Stimulated activated CD4-positive, alpha-beta T cell treated with anti-CD3 and anti-CD28 coated beads, Interleukin-4, amount 100 ng/mL, for 48 hours (primary cell): ENCODE measurements at places on chromosomes 6 and 20.

GRCh38 chr6:34030831-34031624 is 114.9 kb downstream of the GRM4 start:
- no peak for DNase-seq

DNA sequence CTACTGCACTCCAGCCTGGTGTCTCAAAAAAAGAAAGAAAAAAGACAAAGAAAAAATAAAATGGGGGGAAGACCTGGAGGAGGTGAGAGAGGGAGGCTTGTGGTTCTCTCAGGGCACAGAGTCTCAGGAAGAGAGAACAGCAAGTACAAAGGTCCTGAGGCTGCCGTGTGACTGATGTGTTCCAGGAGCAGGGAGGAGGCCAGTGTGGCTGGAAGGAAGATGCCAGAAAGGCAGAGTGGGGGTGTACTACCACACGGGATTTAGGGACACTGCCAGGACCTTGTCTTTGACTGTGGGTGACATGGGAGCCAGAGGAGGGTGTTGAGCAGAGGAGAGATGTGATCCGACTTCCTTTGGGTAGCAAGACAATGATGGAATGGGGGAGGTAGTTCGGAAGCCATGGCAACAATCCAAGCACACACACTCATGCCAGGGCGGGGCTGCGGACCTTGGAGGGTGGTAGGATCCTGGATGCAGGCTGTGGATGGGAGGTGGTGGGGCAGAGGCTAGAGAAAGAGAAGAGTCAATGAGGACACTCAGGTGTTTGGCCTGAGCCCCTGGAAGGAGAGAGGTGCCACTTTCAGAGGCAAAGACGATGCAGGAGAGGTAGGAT is 136.4 kb upstream of the PTPN1 start:
- no peak for DNase-seq

GRCh38 chr6:4164456-4164855 is 29.1 kb upstream of the ECI2 start:
- no peak for DNase-seq

DNA sequence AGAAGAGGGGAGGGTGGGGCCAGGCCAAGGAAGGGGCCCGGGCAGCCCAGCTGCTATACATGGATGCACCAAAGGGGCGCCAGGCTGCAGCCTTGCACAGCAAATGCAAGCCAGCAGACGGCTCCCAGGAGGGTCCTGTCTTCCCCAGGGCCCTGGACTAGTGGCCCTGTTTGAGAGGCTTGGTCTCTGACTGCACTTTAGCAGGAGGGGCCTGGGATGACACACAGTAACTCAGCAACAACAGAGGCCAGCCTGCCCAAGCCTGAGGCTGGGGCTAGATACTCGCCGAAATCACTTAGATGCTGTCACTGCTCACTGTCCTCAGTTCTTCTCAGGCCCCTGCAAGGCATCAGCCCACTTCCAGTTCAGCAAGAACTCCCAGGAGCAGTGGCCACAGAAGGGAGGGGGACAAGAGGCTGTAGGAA is 73.5 kb downstream of the TRAM2 start:
- DNase-seq = no peak

DNA sequence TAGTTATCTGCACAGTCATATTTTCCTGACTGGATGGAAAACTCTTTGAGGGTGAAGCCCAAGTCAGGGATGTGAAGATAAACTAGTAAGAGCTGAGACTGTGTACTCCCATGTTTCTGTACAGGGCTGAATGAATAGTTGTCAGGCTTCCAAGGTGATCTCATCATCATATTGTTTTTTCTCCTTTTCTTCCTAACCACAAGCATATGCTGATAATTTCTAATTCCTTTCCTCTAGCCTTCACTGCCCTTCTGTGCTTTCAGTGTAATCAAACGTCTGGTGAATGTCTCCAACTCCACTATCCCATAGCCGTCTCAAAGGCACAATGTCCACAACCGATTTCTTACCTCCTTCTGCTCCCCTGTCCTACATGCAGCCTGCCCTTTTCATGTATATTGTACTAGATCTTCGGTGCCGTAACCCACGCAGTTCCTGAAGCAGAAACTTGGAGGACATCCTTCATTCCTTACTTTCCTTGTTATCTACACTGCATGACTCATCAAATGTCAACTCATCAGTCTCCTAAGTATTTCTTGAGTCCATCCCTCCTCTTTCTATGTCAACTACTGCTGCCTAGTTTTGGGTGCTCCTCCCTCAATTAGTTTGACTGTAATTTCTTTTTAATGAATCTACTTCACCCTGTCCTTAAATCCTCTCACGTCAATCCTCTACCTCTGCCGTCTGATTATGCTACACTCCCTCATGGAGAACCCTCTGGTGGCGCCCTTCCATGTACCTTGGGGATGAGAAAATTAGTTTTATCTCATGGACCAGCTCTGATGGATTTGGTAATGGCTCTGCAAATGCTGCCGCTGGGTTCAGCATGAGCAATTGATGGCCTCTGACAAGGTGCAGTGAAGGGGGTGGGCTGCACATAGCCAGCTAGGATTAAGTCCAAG is 21.9 kb downstream of the NCOA7 start:
- no peak for DNase-seq

- no peak for DNase-seq
Observed at GRCh38 chr6:96246563-96246962, 230.8 kb downstream of the FUT9 start.

- peak; percentile 41 for DNase-seq
Observed at GRCh38 chr6:41039060-41039998, at the start of gene UNC5CL. Gene UNC5CL (minus strand): TSS chr6:41039221. CDS start chr6:41035074, 4,147 bp downstream.

- DNase-seq = no peak
Observed at GRCh38 chr6:122063076-122063475, 336.4 kb upstream of the HSF2 start.

DNA sequence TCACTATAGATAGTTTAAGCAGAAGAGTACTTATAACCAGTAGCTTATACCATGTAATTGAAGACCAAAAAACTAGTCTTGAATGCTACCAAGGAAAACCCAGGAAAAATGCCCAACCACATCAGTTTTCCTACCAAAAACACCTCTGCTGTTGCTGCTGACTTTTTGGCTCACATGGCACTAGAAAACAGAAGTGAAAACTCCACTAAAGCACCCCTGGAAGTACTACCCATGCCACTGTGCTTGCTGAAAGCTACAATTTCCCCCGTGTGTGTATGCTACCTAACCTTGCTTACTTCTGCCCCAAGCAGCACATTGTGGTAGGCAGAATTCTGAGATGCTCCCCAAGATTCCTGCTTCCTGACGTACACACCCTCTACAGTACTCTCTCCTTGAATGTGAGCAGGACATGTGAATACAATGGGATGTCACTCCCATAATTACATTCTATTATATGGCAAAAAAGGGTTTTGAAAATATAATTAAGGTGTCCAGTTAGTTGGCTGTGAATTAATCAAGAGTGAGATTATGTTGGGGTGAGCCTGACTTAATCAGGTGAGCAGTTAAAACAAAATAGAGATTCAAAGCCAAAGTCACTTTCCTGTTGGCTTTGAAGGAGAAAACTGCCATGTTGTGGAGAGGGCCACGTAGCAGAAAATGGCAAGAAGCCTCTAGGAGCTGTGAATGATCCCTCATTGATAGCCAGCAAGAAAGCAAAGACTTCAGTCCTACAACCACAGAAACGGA is 209.8 kb upstream of the MARCKS start:
- no peak for DNase-seq

- DNase-seq = no peak
Observed at GRCh38 chr20:25011261-25011660, 18.7 kb upstream of the APMAP start.

DNA sequence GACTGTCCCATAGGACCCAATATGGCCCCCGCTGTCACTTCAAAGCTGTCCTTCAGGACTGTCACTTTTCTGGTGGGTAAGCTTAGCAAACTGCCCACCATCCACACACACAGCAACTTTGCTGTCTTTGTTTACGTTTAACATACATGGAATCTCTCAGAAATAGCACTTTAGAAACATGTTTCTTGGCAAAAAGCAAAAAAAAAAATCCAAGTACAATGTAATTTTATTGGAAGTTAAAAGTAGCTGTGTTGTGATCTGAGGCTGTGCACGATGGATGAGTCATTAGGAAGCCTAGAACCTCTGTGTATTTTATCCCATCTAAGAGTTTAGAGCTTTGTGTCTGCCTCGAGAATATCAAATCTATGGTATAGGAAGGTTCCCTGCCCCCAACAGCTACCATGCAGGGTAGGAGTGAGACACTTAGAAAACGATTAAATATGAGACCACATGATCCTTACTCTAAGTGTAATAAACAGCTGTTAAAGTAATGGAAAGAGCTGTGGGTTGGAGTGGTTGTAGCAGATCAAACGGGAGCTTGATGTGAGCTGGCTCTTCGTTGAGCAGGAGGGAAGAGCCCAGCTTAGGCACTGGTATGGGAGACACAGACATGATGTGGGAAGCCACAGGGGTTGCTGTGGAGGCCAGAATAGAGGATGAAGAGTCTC is 119.5 kb downstream of the PLEKHG1 start:
- no peak for DNase-seq

- no peak for DNase-seq
Observed at GRCh38 chr6:29984992-29985391, 42.7 kb downstream of the HLA-A start.

DNA sequence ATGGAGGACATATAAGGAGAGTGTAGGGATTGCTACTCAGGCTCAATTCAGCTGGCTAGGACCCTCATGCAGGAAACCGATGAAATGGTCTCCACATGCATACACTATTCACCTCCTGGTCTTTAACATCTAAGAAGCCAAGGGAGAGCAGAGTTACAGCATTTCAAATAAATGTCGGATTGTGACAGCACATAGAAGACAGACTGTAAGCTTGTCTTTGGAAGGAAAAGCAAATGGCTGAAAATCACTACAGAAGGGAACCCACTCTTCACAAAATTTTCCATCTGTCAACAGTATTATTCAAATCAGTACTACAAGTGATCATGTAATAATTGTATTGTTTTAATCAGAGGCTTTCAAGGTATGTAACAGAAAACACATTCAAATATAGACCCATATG is 72.9 kb downstream of the ATG5 start:
- no peak for DNase-seq

- no peak for DNase-seq
Observed at GRCh38 chr6:12186528-12186927, 103.6 kb upstream of the EDN1 start.

DNA sequence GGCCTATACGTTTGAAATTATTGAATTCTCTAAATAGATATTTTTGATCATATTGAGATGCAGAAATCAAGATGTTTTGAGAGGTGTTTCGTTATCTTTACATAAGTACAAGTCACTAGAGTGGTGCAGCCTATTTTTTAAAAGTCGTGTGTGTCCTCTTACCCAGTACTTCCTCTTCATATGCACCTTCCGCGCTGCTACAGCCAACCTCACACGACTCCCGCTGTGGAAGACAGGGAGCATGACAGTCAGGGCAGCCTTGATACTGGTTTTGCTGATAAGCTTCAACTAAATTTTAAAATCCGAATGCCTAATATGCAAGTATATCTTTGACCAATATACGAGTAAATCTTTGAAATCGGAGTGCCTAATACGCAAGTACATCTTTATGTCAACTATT is 16.3 kb downstream of the ROS1 start:
- DNase-seq = no peak

GRCh38 chr20:1941226-1941625 is 46.0 kb downstream of the SIRPA start:
- no peak for DNase-seq

- DNase-seq = no peak
Observed at GRCh38 chr20:43583982-43584432, 6.7 kb upstream of the IFT52 start.

GRCh38 chr6:33610779-33611732 is 10.1 kb upstream of the ITPR3 start:
- no peak for DNase-seq

DNA sequence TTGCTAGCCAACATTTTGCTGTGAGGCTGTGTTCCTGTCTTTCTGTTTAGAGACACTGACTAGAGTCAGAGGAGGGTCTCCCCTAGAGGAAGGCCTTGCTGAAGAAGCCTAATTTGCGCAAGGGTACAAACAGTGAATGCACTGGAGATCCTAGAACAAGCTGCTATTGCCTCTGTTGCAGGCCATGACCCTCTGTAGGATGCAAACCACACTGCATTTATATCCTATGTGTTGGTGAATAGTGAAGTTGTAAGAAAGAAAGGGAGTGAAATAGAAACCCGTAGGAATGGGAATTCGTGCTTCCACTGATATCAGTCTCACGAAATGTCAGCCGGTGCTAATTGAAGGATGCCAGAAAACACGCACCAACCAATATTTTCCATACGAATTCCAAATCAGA is 88.2 kb downstream of the GJA1 start:
- no peak for DNase-seq

DNA sequence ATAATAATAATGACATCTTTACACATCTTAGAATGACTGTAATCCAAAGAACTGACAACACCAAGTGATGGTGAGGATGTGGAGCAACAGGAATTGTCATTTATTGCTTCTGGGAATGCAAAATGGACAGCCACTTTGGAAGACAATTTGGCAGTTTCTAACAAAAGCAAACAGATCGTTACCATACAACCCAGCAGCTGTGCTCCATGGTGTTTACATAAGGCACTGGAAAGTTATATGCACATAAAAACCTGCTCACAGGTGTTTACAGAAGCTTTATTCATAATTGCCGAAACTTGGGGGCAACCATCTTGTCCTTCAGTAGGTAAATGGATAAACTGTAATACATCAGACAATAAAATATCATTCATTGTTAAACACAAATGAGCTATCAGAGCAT is 18.3 kb upstream of the ASF1A start:
- DNase-seq = no peak

DNA sequence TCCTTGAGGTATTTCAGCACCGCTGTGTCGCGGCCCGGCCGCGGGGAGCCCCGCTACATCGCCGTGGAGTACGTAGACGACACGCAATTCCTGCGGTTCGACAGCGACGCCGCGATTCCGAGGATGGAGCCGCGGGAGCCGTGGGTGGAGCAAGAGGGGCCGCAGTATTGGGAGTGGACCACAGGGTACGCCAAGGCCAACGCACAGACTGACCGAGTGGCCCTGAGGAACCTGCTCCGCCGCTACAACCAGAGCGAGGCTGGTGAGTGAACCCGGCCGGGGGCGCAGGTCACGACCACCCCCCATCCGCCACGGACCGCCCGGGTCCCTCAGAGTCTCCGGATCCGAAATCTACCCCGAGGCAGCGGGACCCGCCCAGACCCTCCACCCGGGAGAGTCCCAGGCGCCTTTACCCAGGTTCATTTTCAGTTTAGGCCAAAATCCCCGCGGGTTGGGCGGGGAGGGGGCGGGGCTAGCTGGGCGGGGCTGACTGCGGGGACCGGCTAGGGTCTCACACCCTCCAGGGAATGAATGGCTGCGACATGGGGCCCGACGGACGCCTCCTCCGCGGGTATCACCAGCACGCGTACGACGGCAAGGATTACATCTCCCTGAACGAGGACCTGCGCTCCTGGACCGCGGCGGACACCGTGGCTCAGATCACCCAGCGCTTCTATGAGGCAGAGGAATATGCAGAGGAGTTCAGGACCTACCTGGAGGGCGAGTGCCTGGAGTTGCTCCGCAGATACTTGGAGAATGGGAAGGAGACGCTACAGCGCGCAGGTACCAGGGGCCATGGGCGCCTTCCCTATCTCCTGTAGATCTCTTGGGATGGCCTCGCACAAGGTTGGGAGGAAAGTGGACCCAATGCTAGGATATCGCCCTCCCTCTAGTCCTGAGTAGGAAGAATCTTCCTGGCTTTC is 693 bp downstream of the HLA-F start:
- DNase-seq = peak; percentile 71

- DNase-seq = no peak
Observed at GRCh38 chr20:51122931-51123658, 100.2 kb upstream of the KCNG1 start.
